ENCODE measurements at places on chromosomes 4 and X. TPM values are rescaled to one million over a fixed set of nuclear protein-coding genes. Genes with fewer than 3 reads are reported as not detected.
A peak's percentile ranks its signal among the peaks of the same experiment; 100 is the strongest.

POF1B gene
- 0.33 TPM for total RNA-seq

MAGEB1 gene
- total RNA-seq: not detected

PLS3 gene
- 708 TPM for total RNA-seq

ABLIM2 gene
- 15.4 TPM for total RNA-seq

MTTP gene
- 0.48 TPM for total RNA-seq

RNF128 gene
- total RNA-seq: not detected

AFAP1 gene
- 60.5 TPM for total RNA-seq

TLR7 gene
- 6.4 TPM for total RNA-seq

DNA sequence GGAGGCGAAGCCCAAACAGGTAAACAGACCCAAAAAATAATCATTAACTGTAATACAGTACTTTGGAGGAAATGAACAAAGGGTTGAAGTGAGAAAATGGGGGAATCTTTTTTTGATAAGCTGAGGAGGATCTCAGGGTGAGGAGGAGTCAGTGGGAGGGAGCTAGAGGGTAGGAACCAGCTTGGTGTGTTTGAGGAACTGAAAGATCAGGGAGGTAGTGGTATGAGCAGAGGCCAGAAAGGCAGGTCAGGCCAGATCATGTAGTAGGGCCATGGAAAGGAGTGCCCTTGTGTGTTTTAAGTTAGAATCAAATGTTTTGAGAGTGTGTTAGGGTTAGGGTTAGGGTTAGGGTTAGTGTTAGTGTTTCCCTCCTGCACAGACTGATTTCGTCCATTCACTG lies 48.8 kb downstream of the PPP2R2C start:
- no peak for DNase-seq

DNA sequence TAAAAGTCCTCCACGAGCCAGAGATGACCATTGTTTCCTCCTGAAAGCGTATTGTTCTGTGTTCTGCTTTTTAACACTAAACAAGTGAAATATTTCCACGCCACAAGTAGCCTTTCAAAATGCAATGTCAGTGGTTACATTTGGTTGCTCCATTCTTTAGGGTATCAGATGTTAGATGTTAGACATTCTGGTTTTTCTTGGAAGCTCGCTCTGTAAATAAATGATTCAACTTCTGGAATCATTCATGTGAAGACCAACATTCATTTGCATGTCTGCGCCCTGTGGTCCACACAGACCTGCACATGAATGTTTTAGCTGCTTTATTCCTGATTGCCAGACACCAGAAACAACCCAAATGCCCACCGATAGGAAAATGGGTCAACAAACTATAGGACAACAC lies 38.0 kb upstream of the HELT start:
- no peak for DNase-seq

DNA sequence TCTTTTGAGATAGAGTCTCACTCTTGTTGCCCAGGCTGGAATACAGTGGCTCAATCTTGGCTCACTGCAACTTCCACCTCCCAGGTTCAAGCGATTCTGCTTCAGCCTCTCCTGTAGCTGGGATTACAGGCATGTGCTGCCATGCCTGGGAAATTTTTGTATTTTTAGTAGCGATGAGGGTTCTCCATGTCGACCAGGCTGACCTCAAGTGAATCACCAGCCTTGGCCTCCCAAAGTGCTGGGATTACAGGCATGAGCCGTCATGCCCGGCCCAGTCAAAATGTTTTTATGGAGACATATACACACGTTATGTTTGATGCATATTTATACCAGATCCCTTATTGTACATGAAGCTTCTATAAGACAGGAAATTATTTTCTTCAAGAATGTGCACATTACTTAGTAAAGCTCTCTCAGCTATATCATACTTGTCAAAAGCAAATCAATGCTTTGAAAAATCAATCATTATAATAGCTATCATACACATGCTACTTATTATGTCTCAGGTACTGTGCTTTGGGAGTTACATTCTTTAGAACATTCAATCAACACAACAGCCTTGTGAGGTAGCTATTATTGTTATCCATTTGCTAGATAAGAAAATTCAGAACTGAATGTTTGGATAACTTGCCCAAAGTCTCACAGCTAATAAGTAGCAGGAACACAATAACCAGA lies 269.2 kb downstream of the FSTL5 start:
- DNase-seq: no peak

- DNase-seq: no peak
Measured at GRCh38 chrX:68454476-68455150, 21.3 kb upstream of the OPHN1 start.

GRCh38 chr4:174669270-174669669 lies 147.0 kb upstream of the HPGD start:
- DNase-seq: no peak

GRCh38 chr4:59381591-59381990 lies 1818.5 kb upstream of the ADGRL3 start:
- no peak for DNase-seq

DNA sequence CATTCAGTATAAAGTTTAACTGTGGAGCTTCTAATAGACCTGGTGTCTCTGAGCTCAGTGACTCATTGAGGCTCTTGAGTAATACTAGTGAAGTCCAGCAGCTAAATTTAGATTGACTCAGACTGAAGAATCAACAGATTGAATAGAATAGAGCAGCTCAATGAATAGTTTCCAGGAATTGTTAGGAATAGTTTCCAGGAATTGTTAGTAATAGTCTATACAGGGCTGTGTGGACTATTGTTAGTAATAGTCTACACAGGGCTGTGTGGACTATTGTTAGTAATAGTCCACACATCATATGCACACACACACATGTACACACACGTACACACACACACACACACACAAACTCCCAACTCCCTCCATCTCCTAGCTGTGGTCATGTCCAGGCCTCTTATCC lies 3.0 kb downstream of the GIMD1 start:
- DNase-seq: no peak

DNA sequence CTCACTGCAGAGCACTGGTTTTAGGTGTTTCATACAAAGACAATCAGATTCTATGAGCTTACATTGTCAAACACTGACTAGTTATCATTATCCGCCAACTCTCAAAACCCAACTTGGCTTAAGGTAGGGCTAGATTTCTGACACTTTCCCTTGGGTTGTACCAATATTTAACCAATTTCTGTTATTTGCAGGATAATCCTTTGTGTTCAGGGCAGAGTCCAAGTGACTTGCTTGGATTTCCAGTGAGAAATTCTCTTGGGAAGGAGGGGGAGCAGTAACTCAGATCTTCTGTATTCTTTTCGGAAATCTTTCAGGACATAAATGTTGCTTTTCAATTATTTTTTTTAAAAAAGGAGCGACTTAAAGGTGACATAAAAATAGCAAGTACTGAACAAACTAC lies 23.1 kb downstream of the DGKK start:
- no peak for DNase-seq

DNA sequence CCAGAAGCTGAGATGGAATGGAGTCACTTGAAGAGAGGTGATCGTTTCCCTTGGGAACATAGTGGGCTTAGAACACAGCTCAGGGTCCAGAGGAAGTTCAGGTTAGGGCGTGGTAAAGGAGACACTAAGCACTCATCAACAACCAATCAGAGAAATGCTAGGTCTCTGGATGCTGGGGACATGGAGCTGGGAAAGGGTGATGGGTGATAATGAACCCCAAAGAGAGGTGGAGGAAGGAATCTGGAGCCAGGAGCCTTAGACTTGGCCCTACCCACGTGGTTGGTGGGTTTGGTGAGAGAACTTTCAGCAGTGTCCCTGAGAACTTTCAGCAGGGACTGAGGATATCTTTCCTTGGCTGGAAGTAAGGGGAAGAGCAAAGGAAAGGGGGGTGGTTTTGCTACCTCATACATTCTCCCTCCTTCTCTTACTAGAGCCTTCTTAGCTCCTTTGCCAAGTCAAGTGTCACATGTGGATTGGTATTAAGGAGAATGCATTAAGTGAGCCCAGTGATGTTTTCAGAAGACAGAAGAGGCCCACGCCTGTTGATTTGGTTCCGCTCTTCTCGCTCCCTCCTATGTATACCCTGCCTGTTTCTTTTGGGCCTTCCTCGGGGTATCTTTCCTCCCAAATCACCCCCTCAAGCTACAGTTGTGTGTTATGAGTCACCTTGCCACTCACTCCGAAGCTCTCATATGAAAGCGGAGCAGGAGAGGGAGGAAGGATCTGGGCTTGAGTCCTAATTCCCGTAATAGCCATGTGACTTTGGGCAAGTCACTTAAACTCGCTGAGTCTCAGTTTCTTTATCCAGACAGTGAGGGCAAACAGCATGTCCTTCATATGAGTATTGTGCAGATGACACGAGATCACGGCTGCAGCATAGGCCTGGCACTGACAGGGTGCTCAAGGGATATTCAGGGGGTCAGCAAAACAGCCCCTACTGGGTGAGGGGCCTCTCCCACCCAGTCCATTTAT lies 63.1 kb downstream of the TSC22D3 start:
- DNase-seq: peak; percentile 50

- no peak for DNase-seq
Measured at GRCh38 chr4:138611721-138612120, 369.6 kb upstream of the SLC7A11 start.

GRCh38 chrX:8811611-8812010 lies 10.4 kb upstream of the FAM9A start:
- DNase-seq: no peak

DNA sequence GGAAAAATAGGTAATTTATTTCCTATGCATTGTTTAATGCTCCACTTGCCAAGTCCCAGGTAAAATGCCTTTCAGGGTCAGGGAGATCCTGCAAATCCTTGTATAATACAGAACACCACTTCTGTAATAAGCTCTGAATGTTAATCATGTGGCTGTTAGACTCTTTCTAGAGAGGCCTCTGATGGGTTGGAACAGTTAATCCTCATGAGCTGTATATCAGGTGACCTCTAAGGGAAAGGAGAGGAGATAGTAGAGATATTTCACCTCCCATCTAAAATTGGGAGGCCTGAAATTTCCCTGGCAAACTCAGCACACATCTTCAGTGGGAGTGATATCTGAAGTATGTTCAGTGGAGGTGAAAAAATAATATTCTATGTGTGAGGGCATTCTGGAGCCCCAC lies 210.6 kb upstream of the WDFY3 start:
- no peak for DNase-seq

- DNase-seq: no peak
Measured at GRCh38 chr4:42308247-42308646, 89.0 kb upstream of the SHISA3 start.

- DNase-seq: no peak
Measured at GRCh38 chr4:142040043-142040442, 403.7 kb downstream of the IL15 start.

- DNase-seq: no peak
Measured at GRCh38 chrX:46759645-46759974, 692 bp upstream of the SLC9A7 start.

- no peak for DNase-seq
Measured at GRCh38 chr4:8040607-8041006, 100.9 kb upstream of the AFAP1 start.

DNA sequence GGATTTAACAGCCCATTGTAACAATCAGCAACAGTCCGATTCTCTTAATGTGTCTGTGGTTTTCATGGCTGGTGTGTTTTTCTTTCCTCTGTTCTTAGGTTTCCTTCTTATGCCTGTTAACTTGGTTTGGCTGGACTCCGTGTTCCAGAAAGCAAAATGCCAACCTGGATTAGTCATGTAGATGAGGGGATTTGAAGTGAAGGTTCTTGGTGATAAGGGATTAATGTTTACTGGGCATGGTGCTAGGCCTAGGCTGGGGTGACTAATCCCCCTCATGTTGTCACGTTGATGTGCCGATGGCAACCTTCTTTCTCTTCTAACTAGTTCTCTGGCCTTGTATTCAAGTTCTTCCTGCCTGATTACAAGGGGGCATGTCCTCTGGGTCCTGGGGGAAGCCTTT lies 85.9 kb downstream of the REPS2 start:
- DNase-seq: no peak

All from aorta (tissue), 5 donors.